ENCODE measurements at places on chromosomes 3 and 15. TPM values are rescaled to one million over a fixed set of nuclear protein-coding genes. Genes with fewer than 3 reads are reported as not detected.

SCG5 gene
- not detected for total RNA-seq

ERICH6 gene
- not detected for total RNA-seq

TPRG1 gene
- total RNA-seq, result 2.8 TPM

AMIGO3 gene
- total RNA-seq, result 0.42 TPM

GOLGA6D gene
- total RNA-seq, result not detected

CERS3 gene
- 0.97 TPM for total RNA-seq

ARGFX gene
- not detected for total RNA-seq

IL16 gene
- total RNA-seq, result 4.5 TPM

CCDC191 gene
- 0.36 TPM for total RNA-seq

FETUB gene
- total RNA-seq, result not detected

MYZAP gene
- 9.4 TPM for total RNA-seq

MINAR1 gene
- 0.05 TPM for total RNA-seq

ARPIN gene
- 5.5 TPM for total RNA-seq

NUTM1 gene
- total RNA-seq, result not detected

CPLX3 gene
- not detected for total RNA-seq

PCSK6 gene
- total RNA-seq, result 12.8 TPM

PFN2 gene
- 152 TPM for total RNA-seq

RAD51 gene
- 0.56 TPM for total RNA-seq

CCDC80 gene
- total RNA-seq, result 13.5 TPM

MOBP gene
- total RNA-seq, result not detected

MKRN2OS gene
- total RNA-seq, result 0.95 TPM

KIF15 gene
- total RNA-seq, result 0.25 TPM

CATSPER2 gene
- total RNA-seq, result 1.0 TPM

AEN gene
- total RNA-seq, result 17.4 TPM

SNTN gene
- not detected for total RNA-seq

FBXW12 gene
- not detected for total RNA-seq

ZNF662 gene
- total RNA-seq, result 0.86 TPM

SLC28A1 gene
- total RNA-seq, result not detected

NRG4 gene
- 9.8 TPM for total RNA-seq

SMCO1 gene
- 1.7 TPM for total RNA-seq

C3orf20 gene
- 0.46 TPM for total RNA-seq

SI gene
- total RNA-seq, result not detected

MYL3 gene
- total RNA-seq, result 42.5 TPM

CHRNA5 gene
- total RNA-seq, result 1.1 TPM

DUOXA1 gene
- not detected for total RNA-seq

WNT5A gene
- 1.8 TPM for total RNA-seq

CNBP gene
- 794 TPM for total RNA-seq

Data from gastrocnemius medialis (tissue), 4 donors.